C1 segment of cervical spinal cord (tissue), 14 donors: ENCODE measurements at places on chromosomes 7 and 10.

DNA sequence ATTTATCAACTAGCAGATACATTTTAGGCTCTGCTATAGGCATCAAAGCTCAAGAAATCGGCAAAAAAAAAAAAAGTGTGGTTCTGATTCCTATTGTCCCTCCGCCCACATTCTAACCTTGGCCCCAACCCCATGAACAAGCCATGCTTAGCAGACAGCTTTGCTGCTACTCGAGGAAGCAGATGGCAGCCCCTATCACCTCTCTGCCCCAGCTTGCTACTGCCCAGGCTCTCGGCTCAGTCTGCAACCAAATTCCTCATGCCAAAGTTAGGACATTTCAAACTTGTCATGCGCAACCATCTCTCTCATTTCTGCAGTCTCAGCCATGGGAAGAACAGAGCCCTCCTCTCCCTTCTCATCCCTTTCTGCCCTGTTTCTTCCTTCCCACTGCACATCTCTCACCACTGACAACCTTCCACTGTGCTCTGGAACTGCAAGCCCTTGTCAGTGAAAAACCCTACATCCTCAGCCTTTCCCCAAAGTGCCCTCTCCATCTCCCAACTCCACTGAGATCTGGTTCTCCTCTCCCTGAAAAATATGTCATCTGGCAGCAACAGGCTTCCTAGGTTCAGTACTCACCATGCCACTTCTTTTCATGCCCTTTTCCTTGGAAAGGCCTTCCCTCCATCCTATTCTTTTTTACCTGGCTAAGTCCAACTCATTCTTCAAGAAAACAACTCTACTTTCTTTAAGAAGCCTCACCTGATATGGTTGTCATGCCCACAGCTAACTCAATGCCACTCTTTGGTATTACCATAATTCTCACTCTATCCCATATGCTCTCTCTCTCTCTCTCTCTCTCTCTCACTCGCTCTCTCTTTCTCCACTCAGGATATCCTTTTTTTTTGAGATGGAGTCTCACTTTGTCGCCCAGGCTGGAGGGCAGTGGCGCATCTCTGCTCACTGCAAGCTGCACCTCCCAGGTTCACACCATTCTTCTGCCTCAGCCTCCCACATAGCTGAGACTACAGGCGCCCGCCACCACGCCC lies 60.1 kb upstream of the FHIP2A start:
- no peak for DNase-seq

DNA sequence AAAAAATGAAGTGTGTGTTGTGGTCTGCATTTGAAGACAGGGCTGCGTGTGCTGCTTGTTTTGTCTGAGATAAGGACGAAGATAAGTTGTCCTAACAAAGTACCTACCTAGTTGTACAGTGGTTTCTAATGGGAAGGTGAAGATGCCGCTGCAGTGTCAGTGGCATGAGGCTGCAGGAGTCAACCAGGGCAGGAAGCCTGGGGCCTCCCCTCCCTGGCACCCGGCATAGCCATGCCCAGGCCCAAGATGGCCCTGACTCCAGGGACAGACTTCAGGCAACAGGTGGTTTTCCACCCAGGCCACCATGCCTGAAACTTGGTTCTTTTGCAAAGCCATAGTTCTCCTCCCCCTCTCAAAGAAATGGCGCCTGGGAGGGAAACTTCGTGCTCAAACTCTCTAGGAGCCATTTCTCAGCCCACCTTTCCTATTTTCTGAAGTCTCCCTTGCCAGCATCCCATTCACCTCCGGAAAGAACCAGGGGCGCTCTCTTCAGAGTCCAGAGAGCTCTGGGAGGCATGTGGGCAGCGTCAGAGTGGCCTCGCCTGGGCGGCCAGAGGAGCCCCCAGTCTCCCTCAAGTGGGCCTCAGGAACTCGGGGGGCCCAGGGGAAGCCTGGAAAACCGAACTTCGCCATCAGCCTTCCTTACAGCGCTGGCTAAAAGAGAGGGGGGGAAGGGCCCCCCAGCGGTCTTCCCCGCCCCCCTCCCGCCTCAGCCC lies 2.1 kb upstream of the KAT6B start:
- no peak for DNase-seq

DNA sequence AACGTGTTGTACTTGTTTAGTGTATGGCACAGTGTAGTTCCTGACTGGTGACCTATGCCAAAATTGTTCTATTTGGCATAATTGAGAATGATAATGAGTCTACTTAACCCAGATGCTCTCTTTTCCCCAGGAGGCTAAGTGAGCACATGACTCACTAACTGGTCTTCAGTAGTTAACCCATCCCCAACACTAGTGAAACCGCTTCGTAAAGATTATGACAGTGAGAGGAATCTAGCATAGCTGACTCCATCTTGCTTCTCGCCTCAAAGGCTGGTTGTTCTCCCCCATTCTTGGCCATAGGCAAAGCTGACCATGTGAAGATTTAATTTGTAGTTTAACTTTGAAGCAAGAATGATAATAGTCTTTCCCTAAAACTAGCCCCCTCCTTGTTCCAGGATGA lies 47.2 kb downstream of the CDK1 start:
- no peak for DNase-seq

GRCh38 chr10:98628206-98628605 lies 181.5 kb upstream of the HPS1 start:
- DNase-seq: no peak

- DNase-seq: no peak
Measured at GRCh38 chr7:108094346-108094745, 35.8 kb downstream of the LAMB4 start.

- no peak for DNase-seq
Measured at GRCh38 chr10:129307141-129307540, 159.9 kb upstream of the MGMT start.

- DNase-seq: no peak
Measured at GRCh38 chr10:67385089-67385488, 310.9 kb downstream of the CTNNA3 start.

DNA sequence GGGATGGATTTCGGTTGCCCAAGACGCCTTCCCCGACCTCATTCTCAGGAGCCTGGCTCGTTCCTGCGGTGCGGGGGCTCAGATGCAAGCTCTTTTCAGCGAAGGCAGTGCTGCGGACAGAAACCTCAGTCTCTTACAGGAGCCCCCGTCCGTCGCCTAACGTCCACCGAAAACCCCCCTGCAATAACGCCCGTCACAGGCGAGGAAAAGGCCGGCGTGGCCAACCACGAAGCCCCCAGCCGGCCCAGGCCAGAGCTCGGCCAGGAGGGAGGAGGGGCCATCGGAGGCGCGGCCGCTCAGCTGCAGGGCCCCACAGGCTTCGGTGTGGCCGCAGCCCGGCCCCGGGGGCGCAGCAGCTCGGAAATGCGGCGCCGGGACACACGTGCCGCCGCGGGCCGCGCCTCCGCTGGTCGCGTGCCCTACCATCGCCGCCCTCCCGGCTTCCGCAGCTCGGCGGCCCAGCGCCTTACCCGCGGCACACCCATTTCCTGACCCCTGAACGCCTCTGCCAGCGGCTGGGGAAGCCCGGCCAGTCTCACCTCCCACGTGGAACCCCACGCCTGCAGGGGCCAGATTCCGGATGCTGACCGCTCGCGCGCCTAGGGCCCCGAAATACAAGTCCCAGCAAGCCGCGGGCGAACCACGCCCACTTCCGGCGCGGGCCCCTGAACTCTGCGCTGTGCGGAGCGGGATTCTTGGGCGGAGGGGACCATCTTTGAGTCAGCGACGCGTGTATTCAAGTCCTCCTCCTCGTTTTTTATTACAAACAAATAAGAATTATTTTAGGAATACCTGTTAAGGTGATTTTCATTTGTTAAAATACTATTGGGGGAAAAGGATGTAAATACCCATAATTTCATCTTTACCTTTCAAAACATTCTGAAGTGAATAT lies at the start of gene ZNF239:
ZNF239 (minus strand) TSS at position 616 of the 892 bp plus-strand sequence. CDS start 16,537 bp downstream, outside the sequence.
- DNase-seq: peak; percentile 61

GRCh38 chr10:75018251-75018650 lies 93.2 kb upstream of the SAMD8 start:
- DNase-seq: no peak

DNA sequence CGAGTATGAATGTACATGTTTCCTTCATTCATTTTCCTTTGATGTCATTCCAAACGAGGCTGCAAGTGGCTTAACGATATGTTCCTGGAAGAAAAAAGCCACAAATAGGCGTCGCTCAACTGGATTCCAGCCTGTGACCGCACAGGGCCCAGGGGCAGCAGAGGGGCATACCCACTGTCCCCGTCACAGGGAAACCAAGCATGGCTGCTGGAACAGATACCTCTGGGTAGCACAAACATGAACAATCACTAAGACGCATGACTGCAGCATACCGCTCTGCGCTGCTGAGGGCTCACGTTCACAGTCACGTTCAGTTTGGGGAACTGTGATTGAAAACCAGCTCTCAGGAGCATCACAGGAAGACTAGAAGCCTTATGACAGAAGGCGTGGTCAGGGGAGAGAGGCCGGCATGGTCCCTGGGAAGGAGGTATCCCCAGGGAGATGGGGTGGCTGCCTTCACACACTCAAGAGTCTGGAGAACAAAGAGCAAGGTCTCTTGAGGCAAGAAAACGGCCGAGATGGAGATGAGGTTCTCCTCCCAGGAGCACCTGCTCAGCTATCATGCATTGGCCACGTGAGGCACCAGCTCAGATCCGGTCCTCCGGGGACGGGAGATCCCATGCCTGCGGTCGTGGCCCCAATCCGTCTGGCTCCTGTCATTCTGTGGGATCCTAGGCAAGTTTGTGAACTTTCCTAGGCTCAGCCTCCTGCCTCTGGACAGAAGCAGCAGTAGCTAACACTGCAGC lies 213.6 kb downstream of the DIP2C start:
- DNase-seq: no peak

GRCh38 chr7:131075406-131075805 lies 252.3 kb upstream of the MKLN1 start:
- no peak for DNase-seq

- DNase-seq: no peak
Measured at GRCh38 chr10:49279015-49279880, 19.7 kb upstream of the C10orf71 start.

GRCh38 chr10:2949948-2950354 lies 117.4 kb upstream of the PFKP start:
- DNase-seq: no peak

DNA sequence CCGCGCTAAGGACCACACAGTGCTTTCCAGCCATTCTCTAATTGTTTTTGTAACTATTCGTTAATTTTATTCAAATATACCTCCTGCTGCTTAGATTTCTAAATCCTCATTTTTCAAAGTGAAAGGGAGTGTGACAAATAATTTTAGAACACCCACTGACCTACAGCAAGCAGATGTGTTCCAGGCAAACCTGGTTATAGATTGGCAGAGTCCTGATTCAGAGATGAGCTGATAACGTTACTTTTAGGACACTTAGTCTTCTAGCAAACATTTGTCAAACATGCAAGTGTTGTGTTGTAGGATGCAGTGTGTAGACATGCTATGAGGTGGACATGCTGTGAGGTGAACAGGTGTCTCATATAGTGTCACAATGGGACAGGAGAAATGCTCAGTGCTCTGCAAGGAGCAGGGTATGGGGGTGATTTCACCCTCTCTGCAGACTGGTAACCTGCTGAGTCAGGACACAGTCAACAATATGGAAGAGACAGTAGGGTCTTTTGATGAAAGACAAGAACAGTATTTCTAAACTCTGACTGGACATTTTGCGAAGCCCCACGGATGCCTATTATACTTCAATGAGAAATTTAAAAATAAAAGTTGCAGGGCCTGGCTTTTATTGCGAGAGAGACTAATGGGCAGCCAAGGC lies 92.2 kb upstream of the ANLN start:
- DNase-seq: no peak

- no peak for DNase-seq
Measured at GRCh38 chr7:68994841-68995240, 603.4 kb upstream of the AUTS2 start.

DNA sequence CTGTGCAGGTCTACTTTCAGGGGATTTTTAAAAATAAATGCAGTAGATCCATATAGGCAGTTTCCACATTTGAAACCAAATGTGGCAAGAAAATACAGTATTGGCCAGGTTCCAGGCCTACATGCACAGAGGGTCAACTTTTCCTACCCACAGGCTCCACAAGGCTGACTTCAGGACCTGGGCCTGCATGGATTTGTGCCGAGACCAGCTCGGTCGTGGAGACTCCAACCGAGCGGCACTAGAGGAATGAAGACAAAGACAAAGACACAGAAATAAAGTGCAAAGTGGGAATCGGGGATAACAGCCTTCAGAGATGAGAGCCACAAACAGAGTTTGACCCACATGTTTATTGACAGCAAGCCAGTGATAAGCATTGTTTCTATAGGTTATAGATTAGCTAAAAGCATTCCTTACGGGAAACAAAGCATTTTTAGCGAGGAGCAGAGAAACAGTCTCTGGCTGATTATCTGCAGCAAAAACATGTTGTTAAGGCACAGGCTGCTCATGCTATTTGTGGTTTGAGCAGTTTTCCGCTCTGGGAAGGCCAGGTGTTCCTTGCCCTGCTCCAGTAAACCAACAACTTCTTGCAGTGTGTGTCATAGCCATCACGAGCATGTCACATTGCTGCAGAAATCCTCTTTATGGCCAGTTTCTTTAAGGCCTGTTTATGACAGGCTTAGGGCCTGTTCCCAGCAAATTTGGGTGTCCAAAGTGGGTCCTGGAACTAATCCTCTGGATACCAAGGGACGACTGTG lies 52.6 kb downstream of the ZNF37A start:
- no peak for DNase-seq

- no peak for DNase-seq
Measured at GRCh38 chr7:87322912-87323311, 22.6 kb upstream of the CROT start.

DNA sequence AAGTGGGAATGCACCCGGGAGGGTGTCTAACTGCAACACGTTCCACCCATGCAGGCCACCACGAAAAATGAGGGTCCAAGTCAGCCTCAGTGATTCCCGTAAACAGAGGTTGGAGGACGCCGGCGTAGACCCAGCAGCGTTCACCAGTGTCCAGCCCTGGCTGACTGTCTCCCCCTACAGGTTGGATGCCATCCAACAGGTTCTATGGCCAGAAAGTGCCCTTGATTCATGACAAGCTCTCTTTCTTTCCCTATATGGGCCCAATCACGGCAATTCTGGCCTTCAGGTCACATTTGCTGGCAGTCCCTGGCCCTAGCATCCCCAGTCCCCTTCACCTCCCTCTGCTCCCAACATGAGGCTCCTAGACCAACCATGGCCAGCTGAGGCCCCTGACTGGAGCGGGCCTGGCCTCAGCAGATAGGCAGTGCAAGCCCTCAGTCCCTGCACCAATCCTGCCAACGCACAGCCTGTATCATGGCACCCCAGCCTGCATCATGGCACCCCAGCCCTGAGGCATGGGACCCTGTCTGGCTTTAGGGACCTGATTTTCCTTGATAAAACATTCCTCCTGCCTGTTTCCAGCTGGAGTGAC lies 227.4 kb downstream of the GRID1 start:
- peak; percentile 24 for DNase-seq
